KG1 (cell line): ENCODE measurements at places on chromosomes 3 and 15.

- no peak for DNase-seq
Measured at GRCh38 chr3:65963787-65964677, 74.7 kb downstream of the MAGI1 start.

- DNase-seq, result no peak
Measured at GRCh38 chr3:12687948-12688347, 24.0 kb upstream of the RAF1 start.

- peak; percentile 28 for DNase-seq
Measured at GRCh38 chr3:23442598-23443383, 239.7 kb downstream of the UBE2E2 start.

DNA sequence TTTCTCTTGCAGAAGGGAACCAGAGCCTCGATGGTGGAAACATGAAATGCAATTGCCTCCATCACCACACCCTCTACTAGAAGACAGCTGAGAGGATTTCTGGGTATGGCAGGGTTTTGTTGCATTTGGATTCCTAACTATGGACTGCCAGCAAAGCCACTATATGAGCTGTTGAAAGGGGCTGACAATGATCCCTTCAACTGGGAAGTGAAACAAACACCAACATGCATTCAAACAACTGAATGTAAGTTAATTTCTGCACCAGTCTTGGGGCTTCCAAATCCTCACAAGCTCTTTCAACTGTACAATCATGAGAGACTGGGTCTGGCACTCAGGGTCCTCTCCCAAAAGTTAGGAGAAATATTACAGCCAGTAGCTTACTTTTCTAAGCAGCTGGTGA lies 116.7 kb upstream of the PLCL2 start:
- no peak for DNase-seq

DNA sequence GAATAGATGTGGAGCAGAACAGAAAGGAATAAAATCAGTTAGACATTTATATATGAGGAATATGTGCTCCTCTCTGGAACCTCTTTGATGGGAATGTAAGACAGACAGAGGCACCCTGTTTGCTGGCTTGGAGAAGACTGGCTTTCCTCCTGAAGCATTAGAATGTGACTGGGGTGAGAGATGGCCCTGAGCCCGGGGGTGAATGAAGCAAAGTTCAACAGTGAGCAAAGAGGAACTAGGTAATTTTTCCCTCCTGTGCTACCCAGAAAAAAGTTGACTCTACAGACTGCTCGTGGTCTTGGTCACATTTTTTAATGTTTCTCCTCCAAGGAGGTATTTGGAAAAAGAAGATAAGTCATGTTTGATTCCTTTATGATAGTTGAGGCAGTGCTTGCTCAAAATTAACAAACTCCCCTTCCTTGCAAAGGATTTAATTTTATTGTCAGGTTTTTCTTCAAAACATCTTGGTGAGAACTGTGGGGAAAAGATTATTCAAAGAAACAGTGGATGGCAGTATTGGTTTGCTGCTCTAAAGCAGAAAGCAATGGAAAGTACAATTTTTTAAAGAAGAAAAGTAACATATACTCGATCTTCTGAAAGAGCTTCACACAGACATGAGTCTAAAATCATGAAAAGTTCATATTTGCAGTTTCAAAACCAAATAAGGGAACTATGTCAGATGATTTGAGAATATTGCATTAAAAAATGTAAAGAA lies 370.4 kb upstream of the CDIN1 start:
- no peak for DNase-seq

- DNase-seq, result no peak
Measured at GRCh38 chr3:127410678-127411077, 122.8 kb upstream of the PRR20G start.

GRCh38 chr15:35596285-35596684 lies 50.3 kb upstream of the DPH6 start:
- DNase-seq, result no peak

DNA sequence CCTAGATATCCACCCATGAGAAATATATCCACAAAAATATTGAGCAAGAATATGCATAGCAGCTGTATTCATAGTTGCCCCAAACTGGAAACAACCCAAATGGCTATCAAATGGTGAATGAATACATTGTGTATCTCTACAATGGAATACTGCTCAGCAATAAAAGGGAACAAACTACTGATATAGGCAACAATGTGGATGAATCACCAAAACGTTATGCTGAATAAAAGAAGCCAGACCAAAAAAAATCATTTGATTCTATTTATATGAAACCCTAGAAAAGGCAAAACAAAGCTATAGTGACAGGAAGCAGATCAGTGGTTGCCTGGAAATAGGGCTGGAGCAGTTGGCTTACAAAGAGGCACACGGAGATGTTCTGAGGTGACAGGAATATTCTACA lies 15.5 kb upstream of the CMTM7 start:
- no peak for DNase-seq

DNA sequence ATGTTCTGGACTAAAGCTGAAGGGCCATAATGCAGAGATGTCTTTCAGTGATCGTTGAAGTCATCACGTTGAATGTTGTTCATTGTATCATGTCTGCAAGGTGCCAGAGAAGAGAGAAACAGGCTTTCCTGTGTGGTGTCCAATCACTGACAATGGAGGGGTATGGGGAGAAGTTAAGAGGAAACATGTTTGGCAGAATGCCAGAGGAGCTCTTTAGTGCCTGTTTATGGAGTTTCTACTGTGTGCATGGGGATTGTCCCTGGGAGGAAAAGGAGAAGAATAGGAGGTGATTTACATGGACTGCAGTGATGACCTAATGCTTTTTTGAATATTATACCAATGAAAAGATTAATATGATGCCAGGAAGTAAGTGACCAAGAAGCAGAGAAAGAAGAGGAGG lies 11.7 kb downstream of the SCAANT1 start:
- no peak for DNase-seq

DNA sequence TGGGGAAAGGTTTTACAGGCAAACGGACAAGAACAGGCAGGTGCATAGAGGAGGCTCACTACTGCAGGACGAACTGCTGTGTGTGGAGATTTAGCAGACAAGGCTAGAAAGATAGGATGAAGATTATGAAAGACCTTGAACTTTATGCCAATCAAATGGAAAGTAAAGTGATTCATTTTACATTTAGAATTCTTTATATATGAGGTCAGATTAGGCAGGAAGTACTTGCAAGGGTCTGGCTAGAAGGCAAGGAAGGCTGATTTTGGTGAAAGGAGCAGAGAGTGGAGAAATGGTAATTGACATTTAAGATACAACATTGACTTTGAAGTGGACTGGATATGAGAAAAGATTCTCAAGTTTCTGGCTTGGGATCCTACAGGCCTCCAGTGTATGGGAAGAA lies 33.6 kb downstream of the PLSCR4 start:
- no peak for DNase-seq

DNA sequence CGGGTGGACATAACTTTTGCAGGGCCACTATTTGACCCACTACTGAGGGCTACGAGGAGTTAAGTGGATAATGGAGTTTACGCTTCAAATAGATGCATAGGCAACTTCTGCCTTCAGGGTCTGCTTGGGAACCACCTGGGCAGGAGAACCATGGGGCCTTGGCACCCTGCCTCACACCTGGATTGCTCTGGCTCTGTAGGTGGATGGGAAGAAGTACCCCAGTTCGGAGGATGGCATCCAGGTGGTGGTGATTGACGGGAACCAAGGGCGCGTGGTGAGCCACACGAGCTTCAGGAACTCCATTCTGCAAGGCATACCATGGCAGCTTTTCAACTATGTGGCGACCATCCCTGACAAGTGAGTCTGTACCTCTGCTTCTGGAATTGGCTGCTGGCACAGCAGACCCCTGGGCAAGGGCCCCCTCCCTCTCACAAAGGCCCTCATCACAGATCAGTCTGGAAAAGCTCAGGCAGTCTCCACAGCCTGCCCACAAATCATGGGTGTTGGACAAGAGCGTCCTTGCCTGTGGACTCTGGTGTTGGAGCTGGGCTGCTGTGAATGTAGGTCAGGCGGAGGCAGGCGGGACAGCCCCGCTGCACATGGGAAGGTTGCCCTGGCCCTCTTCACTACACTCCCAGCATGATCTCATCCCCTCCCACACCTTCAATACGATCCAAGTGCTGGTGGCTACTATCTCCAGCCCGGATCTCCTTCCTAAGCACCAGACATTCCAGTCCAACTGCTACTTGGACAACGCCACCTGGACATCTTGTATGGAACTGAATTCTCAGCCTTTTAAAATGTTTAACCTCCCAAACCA lies 46.7 kb downstream of the MESD start:
- no peak for DNase-seq

DNA sequence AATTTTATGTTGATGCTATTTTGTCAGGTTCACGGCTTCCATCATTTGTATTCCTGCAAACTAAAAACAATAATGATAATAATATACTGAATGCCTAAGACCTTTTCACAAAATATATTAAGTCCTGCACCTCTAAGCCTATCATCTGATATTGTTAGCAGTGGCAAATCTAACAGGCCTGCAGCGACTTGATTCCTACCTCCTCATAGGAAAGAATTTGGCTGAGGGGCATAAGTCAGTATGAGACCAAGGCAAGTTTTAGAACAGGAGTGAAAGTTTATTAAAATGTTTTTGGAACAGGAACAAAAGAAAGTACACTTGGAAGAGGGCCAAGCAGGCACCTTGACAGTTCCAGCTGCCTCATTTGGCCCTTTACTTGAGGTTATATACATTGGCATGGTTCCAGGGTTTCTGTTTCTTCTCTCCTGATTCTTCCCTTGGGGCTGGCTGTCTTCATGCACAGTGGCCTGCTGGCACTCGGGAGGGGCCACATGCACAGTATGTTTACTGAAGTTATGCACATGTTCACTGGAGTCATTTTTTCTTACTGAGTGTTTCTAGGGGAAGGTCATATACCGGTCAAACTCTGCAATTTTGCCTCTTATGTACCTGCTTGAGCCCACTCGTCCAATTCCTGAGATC lies 418.1 kb downstream of the EPHA6 start:
- DNase-seq, result no peak

- peak; percentile 62 for DNase-seq
Measured at GRCh38 chr3:16311960-16312451, 47.0 kb downstream of the OXNAD1 start.

DNA sequence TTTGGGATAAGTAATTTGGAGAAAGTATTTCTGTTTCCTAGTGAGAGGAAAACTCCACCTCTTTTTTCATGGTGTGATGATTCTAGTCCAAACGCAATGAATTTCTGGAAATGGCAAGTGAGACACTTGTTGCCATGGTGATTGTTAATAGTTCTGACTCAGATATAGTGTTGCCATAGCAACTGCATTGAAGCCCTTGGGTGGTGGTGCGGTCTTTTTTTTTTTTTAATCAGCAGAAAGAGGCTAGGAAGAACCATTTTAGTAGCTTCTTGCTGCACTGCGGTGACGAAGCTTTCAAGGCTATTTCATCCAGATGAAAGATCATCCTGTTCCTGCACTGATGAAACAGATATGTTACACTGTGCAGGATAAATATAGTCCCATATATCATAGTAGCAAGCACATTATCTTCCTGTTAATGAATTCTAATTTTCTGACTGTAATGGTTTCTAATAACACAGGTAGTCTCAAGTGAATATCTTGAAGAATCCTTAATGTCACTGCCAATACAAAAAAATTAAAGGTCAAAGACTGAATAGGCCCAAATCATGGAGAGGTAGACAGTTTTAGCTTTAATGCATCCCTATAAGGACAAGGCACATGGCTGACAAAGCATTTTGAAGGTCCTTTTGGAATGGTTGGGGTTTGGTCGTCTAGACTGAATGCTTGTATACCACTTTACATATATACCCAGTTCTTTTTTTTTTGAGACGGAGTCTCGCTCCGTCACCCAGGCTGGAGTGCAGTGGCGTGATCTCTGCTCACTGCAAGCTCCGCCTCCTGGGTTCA lies 125.1 kb upstream of the ZBTB20 start:
- DNase-seq, result no peak

- DNase-seq, result no peak
Measured at GRCh38 chr3:53164911-53165310, 3.9 kb downstream of the PRKCD start.

GRCh38 chr3:37963635-37964034 lies 27.0 kb upstream of the VILL start:
- DNase-seq, result no peak

- DNase-seq, result no peak
Measured at GRCh38 chr15:36626141-36626800, 46.8 kb downstream of the CDIN1 start.
